ENCODE measurements at places on chromosomes 2 and 18. TPM values are rescaled to one million over a fixed set of nuclear protein-coding genes. Genes with fewer than 3 reads are reported as not detected.
A peak's percentile ranks its signal among the peaks of the same experiment; 100 is the strongest.

GRCh38 chr2:37786854-37787253 lies 115.4 kb upstream of the CDC42EP3 start:
- H3K27me3 ChIP-seq, result peaks cover 11% of the 10 kb centered on the region
- no peak overlapping the region for H3K27ac ChIP-seq
- no peak for DNase-seq
- no peak overlapping the region for H3K4me3 ChIP-seq

DNA sequence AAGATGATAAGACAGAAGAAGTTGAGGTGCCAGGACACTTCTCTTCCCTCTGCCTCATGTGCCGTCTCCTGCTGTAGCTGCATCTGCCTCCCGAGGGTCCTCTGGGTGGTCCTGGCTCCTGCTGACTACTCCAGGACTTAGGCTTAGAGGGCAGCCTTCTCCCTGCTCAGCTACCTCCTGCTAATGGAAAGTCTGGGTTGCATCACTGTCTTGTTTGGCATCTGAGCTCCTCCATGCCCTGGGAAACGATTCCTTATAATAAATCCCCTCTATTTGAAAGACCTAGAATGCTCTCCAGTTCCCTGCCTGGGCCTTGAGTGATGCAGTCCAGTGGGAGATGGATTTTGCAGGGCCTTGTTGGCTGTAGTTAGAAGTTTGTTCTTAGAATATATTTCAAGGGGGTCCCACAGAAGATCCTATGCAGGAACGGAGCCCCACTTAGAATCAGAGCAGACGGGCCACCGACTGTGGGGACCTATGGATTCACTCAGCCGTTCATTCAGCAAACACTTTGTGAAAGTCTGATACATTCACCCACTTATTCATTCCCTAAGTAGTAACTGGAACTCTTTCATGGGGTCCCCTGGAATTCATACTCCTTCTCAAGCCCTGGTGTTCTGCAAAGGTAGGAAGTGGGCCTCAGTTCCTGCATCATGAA lies 269.8 kb upstream of the HDAC4 start:
- no peak overlapping the region for H3K4me3 ChIP-seq
- H3K27me3 ChIP-seq, result peaks cover 15% of the 10 kb centered on the region
- H3K4me1 ChIP-seq, result no peaks in the 10 kb centered on the region
- no peak for DNase-seq

- no peaks in the 10 kb centered on the region for H3K27me3 ChIP-seq
- H3K36me3 ChIP-seq, result no peaks in the 10 kb centered on the region
- H3K4me1 ChIP-seq, result no peaks in the 10 kb centered on the region
- no peak for DNase-seq
- no peak overlapping the region for H3K27ac ChIP-seq
Measured at GRCh38 chr2:28068527-28068926, 178.0 kb downstream of the BABAM2 start.

- H3K27ac ChIP-seq, result no peak overlapping the region
- H3K4me1 ChIP-seq, result no peaks in the 10 kb centered on the region
- no peak for DNase-seq
- H3K36me3 ChIP-seq, result no peaks in the 10 kb centered on the region
Measured at GRCh38 chr2:19648583-19648982, 253.2 kb downstream of the TTC32 start.

GRCh38 chr2:239818531-239819011 lies 206.6 kb downstream of the NDUFA10 start:
- no peak overlapping the region for H3K4me3 ChIP-seq
- no peaks in the 10 kb centered on the region for H3K36me3 ChIP-seq
- no peak for DNase-seq
- peaks cover 5% of the 10 kb centered on the region for H3K27me3 ChIP-seq
- no peak overlapping the region for H3K27ac ChIP-seq
- H3K4me1 ChIP-seq, result no peaks in the 10 kb centered on the region

- no peak overlapping the region for H3K27ac ChIP-seq
- H3K4me3 ChIP-seq, result no peak overlapping the region
- H3K4me1 ChIP-seq, result peaks cover 10% of the 10 kb centered on the region
- no peak for DNase-seq
- H3K27me3 ChIP-seq, result no peaks in the 10 kb centered on the region
Measured at GRCh38 chr2:230129343-230129742, 60.6 kb upstream of the SLC16A14 start.

- no peaks in the 10 kb centered on the region for H3K27me3 ChIP-seq
- no peak overlapping the region for H3K4me3 ChIP-seq
- no peaks in the 10 kb centered on the region for H3K36me3 ChIP-seq
- no peak for DNase-seq
- H3K27ac ChIP-seq, result no peak overlapping the region
Measured at GRCh38 chr2:120601566-120601965, 134.1 kb upstream of the GLI2 start.

- H3K27me3 ChIP-seq, result no peaks in the 10 kb centered on the region
- H3K36me3 ChIP-seq, result no peaks in the 10 kb centered on the region
- H3K4me1 ChIP-seq, result no peaks in the 10 kb centered on the region
- no peak overlapping the region for H3K4me3 ChIP-seq
Measured at GRCh38 chr2:137769406-137769805, 194.9 kb upstream of the HNMT start.

- no peak for DNase-seq
- no peak overlapping the region for H3K4me3 ChIP-seq
- H3K36me3 ChIP-seq, result peaks cover 23% of the 10 kb centered on the region
- H3K27ac ChIP-seq, result no peak overlapping the region
- H3K27me3 ChIP-seq, result no peaks in the 10 kb centered on the region
Measured at GRCh38 chr2:229798446-229799155, 84.2 kb upstream of the DNER start.

DNA sequence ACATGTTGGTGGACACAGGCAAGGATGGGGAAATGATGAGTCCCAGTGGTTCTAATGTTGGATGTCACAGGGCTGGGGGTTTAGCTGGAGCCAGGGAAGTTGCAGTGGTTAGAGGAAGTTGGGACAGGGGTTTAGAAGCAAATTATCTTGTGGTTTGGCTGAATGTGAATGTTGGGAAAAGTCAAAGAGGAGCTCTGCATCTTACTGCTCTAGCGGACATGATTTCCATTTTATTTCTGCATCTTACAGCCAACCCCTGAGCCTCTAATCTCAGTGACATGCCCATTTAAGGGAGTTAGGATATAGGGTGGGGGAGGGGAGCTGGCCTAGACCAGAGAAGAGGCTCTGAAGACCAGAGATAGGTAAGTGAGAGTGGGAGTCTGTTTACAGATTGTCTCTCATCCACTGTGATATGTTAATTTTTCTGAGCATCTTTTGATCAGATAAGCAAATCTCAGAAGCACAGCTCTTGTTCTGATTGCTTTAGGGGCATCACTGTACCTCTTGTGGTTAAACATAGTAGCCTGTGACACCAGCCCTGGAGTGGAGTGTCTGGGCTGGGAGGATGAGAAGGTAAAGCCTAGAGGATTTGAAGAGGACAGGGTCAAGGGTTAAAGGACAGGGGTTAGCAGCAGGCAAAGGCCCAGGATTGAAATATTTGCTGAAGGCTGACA lies 43.6 kb downstream of the SETBP1 start:
- H3K36me3 ChIP-seq, result peaks cover 19% of the 10 kb centered on the region
- H3K27me3 ChIP-seq, result no peaks in the 10 kb centered on the region
- H3K4me1 ChIP-seq, result peaks cover 80% of the 10 kb centered on the region
- H3K4me3 ChIP-seq, result peak overlapping the region; percentile 47
- DNase-seq, result no peak

DNA sequence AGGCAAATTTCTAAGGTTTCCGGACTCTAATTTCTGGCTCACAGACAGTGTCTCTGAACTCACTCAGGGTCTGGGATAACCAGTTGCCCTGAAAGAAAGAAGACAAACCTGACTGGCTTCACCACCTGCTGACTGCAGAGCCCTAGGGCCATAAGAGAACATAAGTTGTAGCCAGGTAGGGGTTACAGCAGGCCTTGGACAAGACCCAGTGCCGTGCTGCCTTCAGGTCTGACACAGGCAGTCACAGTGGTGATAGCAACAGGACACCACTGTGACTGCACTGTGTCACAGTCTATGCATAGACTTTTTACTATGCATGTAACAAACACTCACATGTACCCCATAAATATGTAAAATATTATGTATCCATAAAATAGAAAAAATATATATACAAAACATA lies 508.5 kb downstream of the PID1 start:
- H3K4me1 ChIP-seq, result no peaks in the 10 kb centered on the region
- H3K4me3 ChIP-seq, result no peak overlapping the region
- no peaks in the 10 kb centered on the region for H3K36me3 ChIP-seq
- H3K27me3 ChIP-seq, result no peaks in the 10 kb centered on the region
- DNase-seq, result no peak
- no peak overlapping the region for H3K27ac ChIP-seq

DNA sequence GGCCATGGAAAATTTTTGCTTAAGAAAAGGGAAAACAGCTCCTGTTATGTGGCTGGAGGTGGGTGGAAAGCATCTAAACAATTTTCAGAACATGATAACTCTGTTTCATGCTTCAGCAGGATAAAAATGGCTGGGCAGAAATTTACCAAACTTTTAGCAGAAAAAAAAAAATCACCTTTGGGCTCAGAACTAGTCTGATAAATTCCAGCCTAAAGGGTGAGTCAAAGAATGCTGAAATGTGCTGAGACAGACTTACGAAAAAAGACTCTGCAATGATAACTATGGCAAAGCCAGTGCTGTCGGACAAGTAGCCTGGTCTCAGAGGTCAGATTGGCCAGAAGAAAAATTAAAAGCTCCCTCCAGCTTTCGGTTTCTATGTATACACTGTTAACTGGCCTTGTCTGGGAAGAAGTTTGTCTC lies 123.6 kb downstream of the LRATD1 start:
- no peaks in the 10 kb centered on the region for H3K27me3 ChIP-seq
- H3K4me1 ChIP-seq, result no peaks in the 10 kb centered on the region
- H3K4me3 ChIP-seq, result no peak overlapping the region
- H3K36me3 ChIP-seq, result no peaks in the 10 kb centered on the region
- H3K27ac ChIP-seq, result no peak overlapping the region
- DNase-seq, result no peak

GRCh38 chr2:137910641-137911040 lies 53.6 kb upstream of the HNMT start:
- H3K36me3 ChIP-seq, result no peaks in the 10 kb centered on the region
- no peak overlapping the region for H3K4me3 ChIP-seq
- no peaks in the 10 kb centered on the region for H3K4me1 ChIP-seq
- peak; percentile 2 for DNase-seq

GRCh38 chr2:119088416-119088815 lies 70.1 kb downstream of the C1QL2 start:
- no peak for DNase-seq
- no peaks in the 10 kb centered on the region for H3K36me3 ChIP-seq
- no peaks in the 10 kb centered on the region for H3K27me3 ChIP-seq

DNA sequence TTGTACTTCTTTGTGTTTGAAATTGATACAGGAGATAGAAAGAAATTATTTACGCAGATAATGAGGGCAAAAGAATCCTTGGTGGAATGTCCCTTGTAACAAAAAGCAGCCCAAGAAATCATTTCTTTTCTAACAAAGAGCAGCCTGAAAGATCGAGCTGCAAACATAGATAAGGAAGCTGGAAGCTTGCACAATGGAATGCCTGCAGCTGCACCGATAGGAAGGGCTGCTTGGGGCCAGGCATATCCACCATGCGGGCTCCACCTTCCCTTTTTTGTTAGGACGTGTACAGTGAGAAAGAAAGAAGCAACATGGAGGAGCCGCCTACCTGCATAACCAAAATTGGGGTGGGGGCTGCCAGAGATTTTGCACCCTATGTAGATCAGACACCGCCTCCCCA lies 568.7 kb downstream of the METTL4 start:
- no peak overlapping the region for H3K4me3 ChIP-seq
- no peak overlapping the region for H3K27ac ChIP-seq
- no peak for DNase-seq
- no peaks in the 10 kb centered on the region for H3K27me3 ChIP-seq
- H3K4me1 ChIP-seq, result no peaks in the 10 kb centered on the region
- no peaks in the 10 kb centered on the region for H3K36me3 ChIP-seq

DNA sequence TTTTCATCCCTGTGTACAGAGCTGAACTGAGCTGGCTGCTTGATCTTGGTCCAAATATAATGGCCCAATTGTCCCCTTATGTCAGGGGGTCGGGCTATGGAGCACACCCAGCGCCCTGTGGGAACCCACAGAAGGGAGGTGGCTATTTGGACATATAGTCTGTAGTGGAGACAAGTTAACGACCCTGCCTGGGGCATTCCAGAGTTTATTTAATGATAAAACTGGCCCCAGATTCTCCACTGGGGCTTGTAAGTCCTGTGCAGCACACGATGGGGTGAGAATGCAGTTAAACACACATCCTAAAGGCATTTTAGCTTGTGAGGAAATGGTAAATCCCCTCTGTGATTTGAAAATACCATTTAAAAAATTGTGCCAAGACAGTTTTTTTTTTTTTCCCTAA lies 72.9 kb downstream of the QPCT start:
- no peak overlapping the region for H3K4me3 ChIP-seq
- H3K36me3 ChIP-seq, result no peaks in the 10 kb centered on the region
- H3K27me3 ChIP-seq, result no peaks in the 10 kb centered on the region
- no peak for DNase-seq
- no peak overlapping the region for H3K27ac ChIP-seq
- peaks cover 5% of the 10 kb centered on the region for H3K4me1 ChIP-seq

DNA sequence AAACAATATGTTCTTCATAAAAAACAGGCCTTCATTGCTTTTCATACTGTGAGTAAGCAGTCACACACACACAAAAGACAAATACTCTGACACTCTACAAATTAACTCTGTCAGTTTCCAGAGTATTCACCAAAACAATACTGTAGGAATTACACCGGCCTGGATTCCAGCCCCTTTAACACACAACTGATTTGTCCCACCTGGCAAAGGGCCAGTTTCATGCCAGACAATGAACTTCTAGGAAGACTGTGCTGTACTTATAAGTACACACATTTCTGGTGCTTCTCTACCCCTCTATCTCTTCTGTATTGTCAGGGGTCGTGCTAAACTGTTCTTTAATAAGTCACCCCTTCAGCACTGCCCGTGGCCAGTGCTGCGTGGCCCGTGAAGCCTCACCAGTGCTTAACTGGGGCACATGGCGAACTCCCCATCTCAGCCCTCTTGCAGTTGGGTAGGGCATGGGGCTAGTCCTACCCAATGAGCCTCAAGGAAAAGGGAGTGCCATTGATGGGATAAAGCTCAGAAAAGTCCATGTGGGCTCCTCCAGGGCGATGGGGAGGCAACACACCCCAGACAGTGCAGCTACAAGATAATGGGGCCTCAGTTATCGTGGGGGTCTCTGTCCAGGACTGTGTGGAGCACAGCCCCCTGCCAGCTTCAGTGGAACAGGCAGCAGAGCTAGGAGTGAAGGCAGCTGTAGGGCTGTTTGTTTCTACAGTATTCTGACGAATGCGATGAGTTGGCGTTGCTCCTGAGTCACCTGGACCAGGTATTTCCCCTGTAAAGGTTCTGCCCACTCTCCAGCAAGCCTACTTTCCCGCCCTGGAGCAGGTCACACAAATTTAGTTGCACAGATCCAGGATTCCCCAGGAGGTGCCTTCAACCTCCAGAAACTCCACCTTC lies 99.0 kb downstream of the SP3 start:
- peaks cover 21% of the 10 kb centered on the region for H3K27me3 ChIP-seq
- H3K4me3 ChIP-seq, result no peak overlapping the region
- H3K36me3 ChIP-seq, result no peaks in the 10 kb centered on the region

- no peak overlapping the region for H3K4me3 ChIP-seq
- H3K4me1 ChIP-seq, result no peaks in the 10 kb centered on the region
- no peak for DNase-seq
- no peaks in the 10 kb centered on the region for H3K36me3 ChIP-seq
- peaks cover 9% of the 10 kb centered on the region for H3K27me3 ChIP-seq
Measured at GRCh38 chr18:63677500-63678225, 16.0 kb upstream of the SERPINB3 start.

Gene SATB2
- not detected for polyA plus RNA-seq

Gene PLGLB1
- polyA plus RNA-seq, result 0.90 TPM

Gene NDC80
- 2.8 TPM for polyA plus RNA-seq

Gene ZNF236
- polyA plus RNA-seq, result 6.9 TPM

Gene REEP1
- not detected for polyA plus RNA-seq

Gene CAPN13
- not detected for polyA plus RNA-seq

Gene GPR155
- 2.5 TPM for polyA plus RNA-seq

Gene CTAGE1
- polyA plus RNA-seq, result not detected

Gene NYAP2
- polyA plus RNA-seq, result not detected

Gene GYPC
- 134 TPM for polyA plus RNA-seq

Data from naive B cell (primary cell).